NCI-H460 (cell line): ENCODE measurements at places on chromosomes 16 and 17.

GRCh38 chr17:56173026-56173425 is 19.8 kb downstream of the ANKFN1 start:
- DNase-seq, result no peak

- DNase-seq, result no peak
Observed at GRCh38 chr16:56728980-56729734, 772 bp upstream of the NUP93 start.

DNA sequence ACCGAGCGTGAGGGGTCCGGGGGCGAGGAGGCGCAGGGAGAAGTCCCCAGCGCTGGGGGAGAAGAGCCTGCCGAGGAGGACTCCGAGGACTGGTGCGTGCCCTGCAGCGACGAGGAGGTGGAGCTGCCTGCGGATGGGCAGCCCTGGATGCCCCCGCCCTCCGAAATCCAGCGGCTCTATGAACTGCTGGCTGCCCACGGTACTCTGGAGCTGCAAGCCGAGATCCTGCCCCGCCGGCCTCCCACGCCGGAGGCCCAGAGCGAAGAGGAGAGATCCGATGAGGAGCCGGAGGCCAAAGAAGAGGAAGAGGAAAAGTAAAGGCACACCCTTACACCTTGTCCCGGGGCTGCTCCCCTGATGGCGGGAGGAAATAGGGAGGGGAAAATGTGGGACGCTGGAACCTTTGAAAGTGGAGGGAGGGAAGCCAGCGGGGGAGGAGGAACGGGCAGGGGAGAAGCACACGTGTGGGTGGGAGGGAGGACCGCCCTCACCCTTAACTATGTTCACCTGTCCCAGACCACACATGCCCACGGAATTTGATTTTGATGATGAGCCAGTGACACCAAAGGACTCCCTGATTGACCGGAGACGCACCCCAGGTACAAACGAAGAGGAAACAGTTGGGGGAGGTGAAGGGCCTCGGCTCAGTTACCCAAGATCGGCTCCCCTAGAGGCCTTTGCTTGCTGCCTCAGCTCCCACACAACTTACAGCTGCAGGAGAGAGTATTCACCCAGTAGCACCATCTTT is 916 bp downstream of the PAGR1 start:
- no peak for DNase-seq

- DNase-seq, result no peak
Observed at GRCh38 chr17:41009301-41009760, 403 bp upstream of the KRTAP3-1 start.

DNA sequence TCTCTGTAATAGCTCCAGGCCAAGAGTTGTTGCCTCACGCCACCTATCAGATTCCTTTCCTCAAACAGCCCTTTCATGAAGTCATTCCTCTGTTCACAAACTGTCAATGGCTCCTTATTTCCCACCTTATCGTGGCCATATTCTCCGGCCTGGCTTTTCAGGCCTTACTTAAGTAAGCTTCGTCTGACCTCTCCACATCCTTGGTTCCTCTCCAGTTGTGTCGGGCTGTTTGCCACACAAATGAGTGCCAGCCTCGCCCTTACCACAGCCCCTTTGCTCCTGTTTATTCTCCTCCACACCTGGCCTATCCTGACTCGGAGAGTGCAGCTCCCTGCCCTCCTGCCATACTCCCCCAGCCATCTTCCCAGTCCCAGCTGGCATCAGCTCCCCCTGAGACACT is 2.0 kb downstream of the TP53I13 start:
- DNase-seq, result no peak

- DNase-seq, result no peak
Observed at GRCh38 chr16:26475596-26475995, 591.1 kb upstream of the C16orf82 start.

DNA sequence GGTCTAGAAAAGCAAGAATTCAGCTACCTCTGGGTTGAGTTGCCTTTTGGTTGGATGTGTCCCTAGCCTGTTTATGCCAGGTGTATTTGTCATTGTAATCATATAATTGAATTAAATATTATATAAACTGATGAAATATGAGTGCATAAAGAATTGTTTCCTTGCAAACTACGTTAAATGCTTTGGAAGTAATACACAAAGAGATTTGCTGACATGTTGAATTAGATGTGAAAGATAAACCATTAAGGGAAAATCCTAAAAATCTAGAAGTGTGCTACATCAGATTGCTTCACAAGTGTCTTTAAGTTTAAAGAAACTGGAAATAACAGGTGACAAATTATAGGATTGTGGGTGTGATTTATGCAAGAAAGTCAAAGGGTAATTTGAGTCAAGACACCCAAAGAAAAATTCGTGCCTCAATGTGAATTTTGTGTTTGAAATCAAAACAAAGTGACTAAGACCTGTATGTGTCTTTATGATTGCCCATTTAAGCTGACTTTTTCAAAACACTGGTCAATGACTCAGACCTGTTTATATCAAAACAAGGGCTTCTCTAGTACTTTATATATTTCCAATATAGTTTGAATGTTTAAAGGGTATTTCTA is 5.1 kb upstream of the PYY start:
- DNase-seq, result peak; percentile 17

DNA sequence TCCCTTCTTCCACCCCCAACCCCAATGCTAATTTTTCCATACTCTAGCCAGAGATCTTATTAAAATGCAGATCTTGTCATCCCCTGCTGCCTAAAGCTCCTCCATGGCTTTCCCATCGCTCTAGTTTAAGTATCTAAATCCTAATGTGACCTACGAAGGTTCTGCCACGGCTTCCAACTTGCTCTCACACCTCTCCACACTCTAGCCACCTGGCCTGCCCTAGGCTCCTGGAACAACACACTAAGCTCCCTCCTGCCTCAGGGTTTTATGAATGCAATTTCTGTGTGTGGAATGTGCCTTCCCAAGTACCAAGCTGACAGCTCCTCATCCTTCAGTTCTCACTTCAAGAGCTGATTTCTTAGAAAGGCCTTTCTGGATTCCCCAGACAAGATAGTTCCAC is 16.6 kb downstream of the NXPH3 start:
- DNase-seq, result no peak

DNA sequence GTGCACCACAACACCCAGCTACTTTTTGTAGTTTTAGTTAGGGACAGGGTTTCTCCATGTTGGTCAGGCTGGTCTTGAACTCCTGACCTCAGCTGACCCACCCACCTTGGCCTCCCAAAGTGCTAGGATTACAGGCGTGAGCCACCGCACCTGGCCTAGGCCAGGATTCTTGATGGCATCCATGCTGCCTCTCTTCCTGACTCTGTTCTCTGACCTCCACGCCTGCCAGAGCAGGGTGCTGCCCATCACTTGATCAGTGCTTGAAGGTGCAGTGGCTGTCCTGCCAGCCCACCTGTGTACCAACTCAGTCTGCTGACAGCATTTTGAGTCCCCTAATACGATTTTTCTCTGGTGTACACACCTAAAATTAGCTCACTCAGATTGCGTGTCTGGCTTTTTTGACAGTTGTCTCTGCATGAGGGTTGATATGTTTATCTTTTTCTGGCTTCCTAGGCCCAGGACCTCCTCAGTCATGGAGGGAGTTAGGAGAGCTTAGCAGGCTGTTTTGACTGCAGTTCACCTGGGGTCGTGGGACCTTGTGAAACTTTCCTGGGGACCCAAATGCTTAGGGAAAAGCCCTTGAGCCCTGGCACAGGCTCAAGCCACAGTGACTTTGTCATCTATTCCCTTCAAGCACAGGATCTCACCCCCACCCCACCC is 5.9 kb downstream of the HAS3 start:
- no peak for DNase-seq

DNA sequence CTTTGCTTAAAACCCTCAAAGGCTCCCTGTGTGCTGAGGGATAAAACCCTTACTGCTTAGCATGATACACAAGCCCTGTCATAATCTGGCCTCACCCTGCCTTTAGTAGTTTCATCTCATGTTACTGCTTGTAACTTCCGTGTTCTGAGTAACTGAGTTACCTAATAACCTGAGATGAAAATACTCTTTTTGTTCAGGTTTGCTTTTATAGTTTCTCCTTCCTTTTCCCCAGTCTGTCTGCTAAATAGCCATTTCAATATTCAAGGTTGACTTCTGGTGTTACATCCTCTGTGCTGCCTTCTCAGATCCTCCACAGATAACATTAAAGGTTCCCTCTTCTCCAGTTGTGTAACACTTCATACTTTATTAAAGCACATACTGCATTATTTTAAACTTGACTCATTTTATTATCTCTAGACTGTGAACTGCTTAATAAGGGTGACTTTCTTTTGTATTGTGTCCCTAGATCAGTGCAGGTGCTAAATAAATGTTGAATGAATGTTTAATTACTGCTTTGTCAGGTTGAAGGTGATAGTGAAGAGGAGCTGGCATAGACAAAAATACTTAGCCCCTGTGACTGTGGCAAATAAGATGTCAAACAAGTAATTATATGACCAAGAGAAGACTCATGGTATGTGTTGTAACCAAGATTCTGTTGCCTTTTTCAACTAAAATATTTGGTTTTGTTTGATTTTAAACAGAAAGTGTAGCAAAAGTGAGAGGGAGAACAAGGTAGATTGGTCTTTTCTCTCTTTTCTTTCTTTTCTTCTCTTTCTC is 47.8 kb downstream of the NFAT5 start:
- no peak for DNase-seq

DNA sequence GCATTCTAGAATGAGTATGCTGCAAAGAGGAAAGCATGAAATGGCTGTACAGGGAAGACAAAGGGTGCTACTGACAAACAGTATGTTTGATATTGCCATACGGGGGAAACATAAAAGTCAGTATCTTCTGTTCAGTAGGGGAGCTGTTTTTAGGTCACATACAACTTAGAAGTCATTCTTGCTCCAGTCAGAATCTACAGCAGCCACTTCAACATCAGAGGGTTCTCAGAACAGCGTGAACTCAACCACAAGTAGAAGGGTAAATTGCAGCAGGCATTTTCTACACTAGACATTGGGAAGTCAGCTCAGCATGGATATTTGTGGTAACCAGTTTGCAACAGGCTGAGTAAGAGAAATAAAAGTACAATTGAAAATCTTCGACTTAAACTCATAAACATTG is 1241.8 kb upstream of the GOT2 start:
- DNase-seq, result no peak

GRCh38 chr16:84782846-84783245 is 36.9 kb upstream of the CRISPLD2 start:
- DNase-seq, result no peak

DNA sequence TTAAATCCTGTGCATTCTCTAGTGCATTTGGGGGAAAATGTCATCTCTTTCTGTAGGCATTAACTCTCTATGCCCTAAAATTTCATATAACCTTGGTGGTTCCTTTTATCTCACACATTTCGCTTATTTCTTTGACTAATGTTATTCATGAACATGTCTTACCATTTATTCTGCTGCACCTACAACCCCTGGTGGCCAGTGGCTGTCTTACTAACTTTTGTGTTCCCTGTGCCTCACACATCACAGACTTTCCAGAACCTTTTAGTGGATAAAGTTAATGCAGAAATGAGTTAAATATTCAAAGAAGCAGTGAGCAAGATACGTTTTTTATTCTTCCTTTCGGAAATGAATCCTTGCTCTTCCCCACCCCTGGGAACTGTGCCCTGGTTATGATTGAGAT is 111.9 kb downstream of the CDH13 start:
- DNase-seq, result no peak

GRCh38 chr16:87854053-87854906 is 15.0 kb downstream of the SLC7A5 start:
- no peak for DNase-seq

DNA sequence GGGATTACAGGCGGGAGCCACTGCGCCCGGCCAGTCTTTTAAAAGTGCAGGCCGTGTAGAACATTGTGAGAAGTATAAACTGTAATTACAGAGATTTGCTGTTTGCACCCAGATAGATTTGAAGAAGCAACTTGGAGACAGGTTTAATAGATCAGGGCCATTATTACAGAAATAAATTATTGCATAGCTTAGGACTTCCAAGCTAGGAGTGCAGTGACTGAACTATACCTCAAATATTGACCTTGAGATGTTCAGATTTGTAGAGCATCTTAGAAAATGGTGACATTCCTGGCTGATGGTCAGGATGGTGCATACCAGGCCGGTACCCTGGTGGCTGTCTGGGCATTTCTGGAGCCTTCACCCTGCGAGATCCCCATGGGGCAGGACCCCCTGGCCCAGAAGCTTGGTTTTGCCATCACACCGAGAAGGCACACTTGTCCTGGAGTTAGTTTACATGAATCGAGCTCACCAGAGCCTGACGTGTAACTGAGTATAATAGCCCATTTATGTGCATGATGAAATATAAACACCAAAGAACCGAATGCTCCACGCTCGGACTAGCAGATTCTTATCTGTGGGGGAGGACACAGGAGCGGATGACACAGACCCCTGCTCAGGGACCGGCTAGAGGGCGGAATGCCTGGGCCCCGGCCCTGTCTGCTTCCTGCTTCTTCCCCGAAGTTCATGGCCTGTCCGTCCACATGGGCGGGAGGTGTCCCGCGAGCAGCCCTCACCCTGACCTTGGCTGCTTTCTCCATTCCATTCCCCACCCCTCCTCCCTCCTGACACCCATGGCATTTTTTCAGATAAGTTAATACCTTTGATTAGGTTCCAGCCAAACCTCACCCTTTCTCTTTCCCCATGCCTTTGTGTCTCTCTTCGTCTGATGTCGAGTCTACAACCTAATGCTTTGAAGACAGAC is 32.1 kb downstream of the CCDC40 start:
- no peak for DNase-seq

GRCh38 chr17:57257195-57257894 is 1.0 kb downstream of the MSI2 start:
- no peak for DNase-seq

DNA sequence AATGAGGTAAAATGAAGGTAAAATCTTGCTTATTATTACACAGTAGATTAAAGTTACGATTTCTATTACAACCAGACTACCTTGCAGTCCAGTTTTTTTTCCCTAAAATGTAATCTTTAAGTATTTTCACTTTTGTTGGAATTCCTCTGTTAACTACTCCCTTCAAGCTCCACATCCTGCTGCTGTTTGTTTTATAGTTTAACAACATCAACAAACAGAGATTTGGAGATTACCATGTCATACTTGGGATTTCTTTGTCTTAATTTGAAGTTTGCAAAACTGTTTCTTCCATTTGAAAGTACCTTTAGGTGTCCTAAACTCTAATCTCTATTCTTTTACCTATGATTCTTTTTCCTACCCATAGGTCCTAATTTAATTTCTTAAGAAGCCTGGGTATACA is 83.3 kb downstream of the ABHD15 start:
- no peak for DNase-seq

GRCh38 chr17:16428098-16428882 is 12.9 kb downstream of the TRPV2 start:
- peak; percentile 46 for DNase-seq

DNA sequence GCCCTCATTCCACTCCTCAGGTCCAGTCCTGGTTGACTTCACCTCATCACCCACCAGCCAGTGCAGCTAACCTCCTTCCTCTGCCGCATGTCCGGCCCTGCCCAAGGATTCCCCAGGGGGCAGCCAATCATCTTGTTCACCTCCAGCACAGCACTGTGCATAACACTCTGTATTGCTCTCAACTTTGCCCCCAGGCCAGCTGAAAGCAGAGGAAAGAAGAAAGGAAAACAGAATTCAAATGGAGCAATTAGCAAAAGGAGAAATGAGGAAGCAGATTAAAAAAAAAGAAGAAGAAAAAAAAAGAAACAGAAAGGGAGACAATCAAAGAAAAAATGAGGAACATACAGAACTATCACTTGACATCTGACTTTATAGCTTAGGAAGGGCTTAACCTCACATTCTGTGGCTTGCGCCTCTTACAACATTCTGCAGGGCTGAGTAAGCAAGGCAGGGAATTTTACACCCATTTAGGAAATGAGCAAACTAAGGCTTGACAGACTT is 26.1 kb downstream of the GAS7 start:
- no peak for DNase-seq
